ENCODE measurements at places on chromosomes 7 and 10.

GRCh38 chr7:42753367-42753766, 158.5 kb downstream of the C7orf25 start:
- no peak for DNase-seq

- DNase-seq: no peak
Observed at GRCh38 chr7:153190986-153191385, 431.4 kb downstream of the ACTR3B start.

DNA sequence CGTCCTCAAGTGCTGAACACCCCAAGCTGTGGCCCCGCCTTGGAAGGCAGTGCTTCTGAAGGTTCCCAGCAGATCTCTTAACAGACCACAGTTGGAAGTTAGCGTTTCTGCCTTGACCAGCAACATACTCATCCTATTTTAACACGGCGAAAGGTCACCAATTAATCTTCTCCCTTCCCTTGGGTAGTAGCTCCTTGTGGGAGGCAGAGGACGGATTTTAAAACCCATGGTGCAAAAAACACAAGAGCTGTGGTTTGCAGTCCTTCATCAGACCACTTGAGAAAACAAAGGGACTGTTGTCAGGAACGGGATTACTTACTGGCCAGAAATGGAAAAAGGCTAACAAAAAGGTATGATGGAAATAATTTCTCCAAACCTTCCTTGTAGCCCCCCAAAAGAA, 87.3 kb downstream of the BEND7 start:
- DNase-seq: no peak

- no peak for DNase-seq
Observed at GRCh38 chr7:100089458-100090196, 858 bp downstream of the COPS6 start.

DNA sequence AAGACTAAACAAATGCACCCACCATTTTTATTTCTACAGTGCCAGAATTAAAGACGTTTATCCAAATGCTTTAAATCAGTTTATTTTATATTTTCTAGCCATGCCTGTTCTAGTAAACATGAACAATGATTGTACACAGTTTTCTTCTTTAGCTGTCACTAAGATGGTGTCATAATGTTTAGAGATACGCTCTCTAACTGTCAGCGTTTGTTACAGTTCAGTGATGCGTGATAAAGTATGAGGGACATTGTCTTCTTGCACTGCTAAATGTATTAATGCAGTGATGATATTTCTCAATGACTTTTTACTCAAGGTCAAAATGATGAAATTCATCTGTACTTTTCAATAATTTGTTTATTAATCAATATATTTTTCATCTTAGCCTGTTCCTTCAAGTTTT, 513.6 kb downstream of the ATRNL1 start:
- no peak for DNase-seq
